ENCODE measurements at places on chromosomes 6 and 20. TPM values are rescaled to one million over a fixed set of nuclear protein-coding genes. Genes with fewer than 3 reads are reported as not detected.

GRCh38 chr20:62955519-62956386 is 3.2 kb downstream of the SLC17A9 start:
- peak; percentile 76 for DNase-seq

GRCh38 chr6:72941751-72942150 is 283.5 kb downstream of the KHDC1L start:
- peak; percentile 28 for DNase-seq

DNA sequence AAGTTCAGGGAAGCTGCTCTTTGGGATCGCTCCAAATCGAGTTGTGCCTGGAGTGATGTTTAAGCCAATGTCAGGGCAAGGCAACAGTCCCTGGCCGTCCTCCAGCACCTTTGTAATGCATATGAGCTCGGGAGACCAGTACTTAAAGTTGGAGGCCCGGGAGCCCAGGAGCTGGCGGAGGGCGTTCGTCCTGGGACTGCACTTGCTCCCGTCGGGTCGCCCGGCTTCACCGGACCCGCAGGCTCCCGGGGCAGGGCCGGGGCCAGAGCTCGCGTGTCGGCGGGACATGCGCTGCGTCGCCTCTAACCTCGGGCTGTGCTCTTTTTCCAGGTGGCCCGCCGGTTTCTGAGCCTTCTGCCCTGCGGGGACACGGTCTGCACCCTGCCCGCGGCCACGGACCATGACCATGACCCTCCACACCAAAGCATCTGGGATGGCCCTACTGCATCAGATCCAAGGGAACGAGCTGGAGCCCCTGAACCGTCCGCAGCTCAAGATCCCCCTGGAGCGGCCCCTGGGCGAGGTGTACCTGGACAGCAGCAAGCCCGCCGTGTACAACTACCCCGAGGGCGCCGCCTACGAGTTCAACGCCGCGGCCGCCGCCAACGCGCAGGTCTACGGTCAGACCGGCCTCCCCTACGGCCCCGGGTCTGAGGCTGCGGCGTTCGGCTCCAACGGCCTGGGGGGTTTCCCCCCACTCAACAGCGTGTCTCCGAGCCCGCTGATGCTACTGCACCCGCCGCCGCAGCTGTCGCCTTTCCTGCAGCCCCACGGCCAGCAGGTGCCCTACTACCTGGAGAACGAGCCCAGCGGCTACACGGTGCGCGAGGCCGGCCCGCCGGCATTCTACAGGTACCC is at the start of gene ESR1:
Gene ESR1, plus strand, starts transcription at position 170 of the 858 bp plus-strand sequence. Its CDS starts 231 bp downstream, at position 401.
- peak; percentile 40 for DNase-seq

DNA sequence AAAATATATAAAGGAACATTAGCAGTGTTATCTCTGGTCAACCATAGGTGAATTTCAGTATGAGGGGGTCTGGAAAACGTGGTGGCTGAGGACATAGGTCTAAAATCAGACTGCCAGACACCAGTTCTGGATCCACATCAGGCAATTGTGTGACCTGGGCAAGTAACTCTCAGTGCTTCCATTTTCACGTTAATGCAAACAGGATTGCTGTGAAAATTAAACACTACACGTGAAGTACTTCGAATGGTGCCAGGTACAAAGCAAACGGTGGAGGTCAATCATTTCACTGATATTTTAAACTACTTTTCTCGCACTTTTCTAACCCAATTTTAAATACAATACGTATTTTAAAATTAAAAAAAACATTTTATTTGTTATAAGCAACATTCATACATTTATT is 315.7 kb downstream of the TRDN start:
- DNase-seq: no peak

GRCh38 chr6:157648561-157648960 is 174.5 kb upstream of the SNX9 start:
- no peak for DNase-seq

DNA sequence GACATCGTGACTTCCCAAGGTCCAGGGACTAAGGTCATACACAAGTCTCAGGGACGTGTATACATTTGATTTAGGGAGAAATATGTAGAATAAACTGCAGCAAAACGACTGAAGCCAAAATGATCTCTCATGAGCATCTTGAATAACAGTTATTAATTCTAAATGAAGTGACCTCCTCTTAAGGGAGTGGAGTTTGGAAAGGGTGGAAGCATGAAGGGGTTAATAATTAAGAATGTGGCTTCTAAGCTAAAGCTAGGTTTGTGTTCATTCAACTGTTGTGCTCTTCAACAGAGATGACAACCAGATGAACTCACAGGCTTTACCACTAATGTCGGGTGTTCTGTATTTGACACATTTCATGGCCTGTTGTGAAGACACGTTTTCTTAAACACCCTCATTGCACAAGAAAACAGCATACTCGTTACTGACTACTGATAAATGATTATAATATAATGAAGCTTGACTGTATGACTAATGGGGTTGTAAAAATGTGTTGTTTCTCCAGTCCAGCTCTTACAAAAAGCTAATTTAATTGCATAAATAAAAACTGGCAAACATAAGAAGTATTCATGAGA is 1.5 kb downstream of the PPP1R14C start:
- no peak for DNase-seq

SLC4A11 gene
- polyA plus RNA-seq: 0.46 TPM

- no peak for DNase-seq
These were observed 149.5 kb upstream of the SLC22A16 start for GRCh38 chr6:110625883-110626282.

DNA sequence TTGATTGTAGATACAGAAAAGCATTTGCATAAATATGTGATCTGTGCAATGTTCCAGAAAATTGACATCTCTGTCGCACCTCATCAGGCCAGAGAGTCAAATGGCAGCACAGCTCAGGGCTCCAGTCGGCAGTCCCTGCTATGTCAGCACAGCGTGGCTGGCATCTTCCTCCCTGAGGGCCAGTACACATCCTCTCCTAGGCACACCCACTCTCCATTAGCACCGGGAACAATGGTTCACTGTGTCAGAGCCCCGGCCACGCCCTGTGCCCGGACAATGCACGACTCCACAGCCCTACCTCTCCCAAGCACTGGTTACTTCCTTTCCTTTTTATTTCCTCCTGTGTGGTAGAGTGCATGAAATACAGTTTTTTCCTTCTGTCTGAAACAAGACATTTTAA is 114.9 kb downstream of the FOXC1 start:
- DNase-seq: peak; percentile 80

DNA sequence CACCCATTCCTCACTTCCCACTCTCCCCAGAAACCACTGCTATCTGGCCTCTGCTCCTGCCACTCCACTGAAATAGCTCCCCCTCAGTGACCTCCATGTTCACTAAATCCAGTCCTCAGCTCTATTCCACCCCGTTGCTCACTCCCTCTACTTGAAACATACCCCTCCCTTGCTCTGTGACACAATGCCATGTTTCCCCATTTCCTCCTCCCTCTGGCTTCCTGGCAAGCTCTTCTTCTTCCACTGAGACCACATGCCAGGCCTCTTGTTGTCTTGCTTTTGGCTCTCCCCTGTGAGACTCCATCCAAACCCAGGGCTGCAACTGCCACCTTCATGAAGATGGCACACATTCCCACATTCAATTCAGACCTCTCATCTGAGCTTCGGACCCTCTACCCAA is 13.9 kb downstream of the TMEM151B start:
- DNase-seq: no peak

DNA sequence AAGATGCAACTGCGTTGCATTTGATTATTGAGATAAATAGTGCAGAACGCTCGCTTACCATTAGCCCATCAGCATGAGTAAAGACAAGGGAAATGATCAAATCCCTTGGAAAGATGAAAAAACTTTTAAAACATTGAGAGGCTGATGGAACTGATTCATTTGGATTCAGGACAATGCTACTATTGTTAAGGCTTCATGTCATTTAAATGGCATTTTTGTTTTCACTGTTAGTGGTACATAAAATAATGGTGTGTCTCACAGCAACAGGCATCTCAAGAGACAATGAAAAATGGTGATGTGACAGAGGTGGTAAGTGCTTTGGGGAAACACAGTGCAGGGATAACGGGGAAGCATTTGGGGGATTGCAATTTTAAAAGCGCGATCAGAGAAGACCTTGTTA is 159.7 kb upstream of the KCNG1 start:
- DNase-seq: no peak

GRCh38 chr6:98092331-98092730 is 742.0 kb upstream of the POU3F2 start:
- DNase-seq: no peak

GRCh38 chr6:16238963-16239797 is 793 bp downstream of the GMPR start:
- peak; percentile 68 for DNase-seq

ZFP64 gene
- polyA plus RNA-seq: 3.4 TPM

ARMC2 gene
- 0.46 TPM for polyA plus RNA-seq

- no peak for DNase-seq
These were observed 11.1 kb upstream of the TOP1 start for GRCh38 chr20:41017448-41018042.

- DNase-seq: peak; percentile 89
These were observed 2.1 kb downstream of the VEGFA start for GRCh38 chr6:43771858-43772680.

- no peak for DNase-seq
These were observed 12.5 kb downstream of the NELFCD start for GRCh38 chr20:58993332-58994248.

C6orf47 gene
- polyA plus RNA-seq: 10.5 TPM

- DNase-seq: peak; percentile 19
These were observed 69.0 kb downstream of the SAMD5 start for GRCh38 chr6:147577488-147577887.

DNA sequence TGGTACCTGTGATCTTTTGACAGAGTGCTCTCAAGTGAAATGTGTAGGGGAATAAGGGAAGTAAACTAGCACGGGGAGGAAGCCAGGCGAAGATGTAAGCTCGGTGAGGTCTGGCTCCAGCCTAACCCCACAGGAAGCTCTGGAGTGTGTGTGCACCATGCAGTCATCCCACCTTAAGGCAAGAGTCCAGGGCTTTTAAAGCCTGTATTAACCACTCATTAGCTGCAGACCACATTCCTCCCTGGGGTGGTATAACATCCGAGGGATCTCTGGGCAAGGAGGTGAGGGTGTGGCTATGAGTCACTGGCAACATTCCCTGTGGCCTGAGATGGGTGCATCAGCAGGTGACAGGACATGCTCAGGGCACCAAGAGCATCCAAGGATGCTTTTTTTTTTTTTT is 12.5 kb upstream of the RANBP9 start:
- DNase-seq: no peak

Data from stomach (tissue), 19 donors.